ENCODE measurements at places on chromosomes 13 and 19. TPM values are rescaled to one million over a fixed set of nuclear protein-coding genes. Genes with fewer than 3 reads are reported as not detected.

The ZNF77 gene
- 7.1 TPM for total RNA-seq

The KLK2 gene
- not detected for total RNA-seq

DNA sequence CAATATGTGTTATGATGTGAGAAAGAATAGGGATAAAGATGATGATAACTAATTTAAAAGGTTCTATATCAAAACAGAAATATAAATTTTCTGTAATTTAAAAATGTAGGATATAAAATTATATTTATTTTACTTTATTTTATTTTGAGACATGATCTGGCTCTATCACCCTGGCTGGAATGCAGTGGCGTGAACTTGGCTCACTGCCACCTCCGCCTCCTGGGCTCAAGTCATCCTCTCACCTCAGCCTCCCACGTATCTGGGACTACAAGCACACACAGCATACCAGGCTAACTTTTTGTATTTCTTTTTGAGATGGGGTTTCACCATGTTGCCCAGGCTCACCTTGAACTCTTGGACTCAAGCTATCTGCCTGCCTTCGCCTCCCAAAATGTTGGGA is 214.9 kb upstream of the SLITRK1 start:
- DNase-seq: no peak

The PCSK4 gene
- total RNA-seq: 1.8 TPM

DNA sequence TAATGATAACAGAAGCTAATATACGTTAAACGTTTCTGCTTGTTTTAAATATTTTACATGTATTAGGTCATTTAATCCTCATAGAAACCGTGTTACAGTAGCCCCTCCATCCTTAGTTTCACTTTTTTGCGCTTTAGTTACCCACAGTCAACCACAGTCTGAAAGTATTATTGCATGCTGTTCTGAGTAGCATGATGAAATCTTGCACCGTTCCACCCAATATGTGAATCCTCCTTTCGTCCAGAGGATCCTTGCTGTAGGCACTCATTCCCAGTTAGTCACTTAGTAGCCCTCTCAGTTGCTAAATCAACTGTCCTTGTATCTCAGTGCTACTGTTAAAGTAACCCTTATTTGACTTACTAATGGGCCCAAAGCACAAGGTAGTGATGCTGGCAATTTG is 257.8 kb downstream of the ENOX1 start:
- DNase-seq: no peak

The KCNJ14 gene
- not detected for total RNA-seq

The KIR3DL3 gene
- total RNA-seq: not detected

GRCh38 chr13:92894447-92894846 is 332.2 kb upstream of the GPC6 start:
- no peak for DNase-seq

- no peak for DNase-seq
Measured at GRCh38 chr19:3818466-3818865, 32.3 kb upstream of the MATK start.

DNA sequence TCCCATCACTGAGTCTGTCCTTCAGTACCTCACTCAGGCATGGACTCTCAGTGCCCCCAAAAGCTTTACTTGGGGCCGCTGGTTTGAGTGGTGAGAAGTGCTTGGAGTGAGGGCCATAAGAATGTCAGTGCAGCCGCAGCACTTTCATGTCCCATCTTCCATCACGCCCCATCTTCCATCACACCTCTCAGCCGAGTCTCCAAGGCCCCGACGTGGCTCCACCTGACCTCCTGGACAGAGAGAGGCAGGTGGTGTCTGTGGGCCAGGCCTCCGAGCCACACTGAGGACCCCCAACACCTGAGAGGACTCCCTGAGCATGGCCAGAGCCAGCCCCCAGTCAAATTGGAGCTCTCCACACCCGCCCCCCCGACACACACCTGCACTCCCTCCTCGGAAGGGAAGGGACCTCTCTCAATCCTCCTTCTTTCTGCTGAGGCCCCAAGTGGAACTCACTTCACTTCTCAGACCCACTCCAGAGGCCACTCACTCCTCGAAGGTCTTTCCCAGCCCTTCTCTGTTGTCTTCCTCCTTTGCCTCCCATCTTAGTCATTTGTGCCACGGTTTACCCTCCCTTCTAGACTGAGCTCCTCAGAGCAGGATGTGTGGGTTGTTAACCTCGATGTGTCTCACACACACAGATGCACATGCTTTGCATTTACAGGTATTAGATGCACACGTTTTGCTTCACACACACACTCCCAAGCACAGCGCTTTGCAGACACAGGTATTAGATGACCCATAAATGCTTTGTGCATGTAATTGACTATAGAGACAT is 65.7 kb upstream of the ATP12A start:
- DNase-seq: no peak

All from G401 (cell line).